ENCODE measurements at places on chromosomes 6 and 20.

GRCh38 chr6:85125526-85125925, 324.4 kb upstream of the NT5E start:
- no peak for DNase-seq

- DNase-seq: no peak
Observed at GRCh38 chr6:120274547-120274946, 925.0 kb upstream of the MAN1A1 start.

DNA sequence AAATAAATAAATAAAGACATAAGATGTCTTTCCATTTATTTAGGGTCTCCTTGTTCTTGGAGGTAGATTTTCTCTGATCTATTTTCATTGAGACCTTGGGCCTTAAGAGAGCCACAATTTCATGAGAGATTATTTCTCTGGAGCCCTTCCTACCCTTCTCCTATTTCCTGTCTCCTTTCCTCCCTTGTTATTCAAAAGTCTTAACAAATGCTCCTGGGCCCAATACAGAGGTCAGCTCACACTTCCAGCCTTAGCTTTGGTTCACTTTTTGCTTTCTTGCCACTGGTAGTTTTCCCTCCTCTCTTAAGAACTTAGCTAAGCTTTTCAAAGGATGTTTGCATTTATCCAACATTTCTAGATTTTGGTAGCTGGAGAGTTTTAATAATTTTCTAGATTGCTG, 44.0 kb downstream of the PTPRA start:
- DNase-seq: no peak

- DNase-seq: no peak
Observed at GRCh38 chr6:151075930-151076555, 163.7 kb upstream of the AKAP12 start.

GRCh38 chr6:81818901-81819361, 66.5 kb upstream of the TENT5A start:
- no peak for DNase-seq

- DNase-seq: no peak
Observed at GRCh38 chr6:111699123-111699522, 93.4 kb upstream of the TRAF3IP2 start.

GRCh38 chr6:57108691-57109090, 18.7 kb downstream of the ZNF451 start:
- no peak for DNase-seq

DNA sequence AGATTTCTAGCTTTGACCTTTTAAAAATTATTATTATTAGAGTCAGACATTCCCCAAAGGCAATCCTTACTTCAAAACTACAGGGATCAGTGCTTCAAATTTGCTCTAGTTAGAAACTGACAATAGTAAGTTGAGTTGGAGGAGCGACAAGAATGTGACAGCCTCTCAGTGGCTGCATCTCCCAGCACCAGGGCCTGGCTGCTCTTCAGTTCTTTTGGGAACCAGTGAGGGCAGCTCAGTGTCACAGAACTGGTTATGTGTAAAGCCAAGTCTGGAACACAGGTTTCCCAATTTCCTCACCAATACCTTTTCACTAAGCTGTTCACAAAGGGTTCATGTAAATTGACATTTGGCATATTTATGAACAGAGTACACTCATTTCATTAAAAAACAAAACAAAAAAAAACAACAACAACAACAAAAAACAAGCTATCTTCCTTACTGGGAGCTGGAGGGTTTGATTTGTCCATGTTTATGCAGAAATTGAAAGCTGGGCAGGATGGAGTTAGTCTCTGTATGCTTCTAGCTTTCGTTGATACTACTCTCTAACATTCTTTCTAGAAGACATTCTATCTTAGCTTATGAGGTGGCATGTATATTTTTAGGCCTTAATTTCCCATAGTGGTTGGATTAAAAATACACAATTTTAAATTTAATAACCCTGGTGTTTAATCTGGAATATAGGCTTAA, 95.0 kb downstream of the SAMD5 start:
- DNase-seq: no peak

DNA sequence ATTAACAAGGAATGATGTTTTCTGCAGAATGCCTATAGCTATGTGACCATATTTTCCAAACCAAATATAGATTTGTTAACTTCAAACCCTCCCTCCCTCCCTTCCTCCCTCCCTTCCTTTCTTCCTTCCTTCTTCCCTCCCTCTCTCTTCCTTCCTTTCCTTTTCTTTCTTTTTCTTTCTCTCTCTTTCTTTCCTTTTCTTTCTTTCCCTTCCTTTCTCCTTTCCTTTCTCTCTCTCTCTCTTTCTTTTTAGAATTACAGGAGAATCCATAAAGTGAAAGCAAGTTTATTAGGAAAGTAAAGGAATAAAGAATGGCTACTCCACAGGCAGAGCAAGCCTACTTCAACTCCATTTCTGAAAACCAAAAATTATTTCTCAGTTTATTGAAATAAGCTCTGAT, 153.0 kb downstream of the AHI1 start:
- DNase-seq: no peak

DNA sequence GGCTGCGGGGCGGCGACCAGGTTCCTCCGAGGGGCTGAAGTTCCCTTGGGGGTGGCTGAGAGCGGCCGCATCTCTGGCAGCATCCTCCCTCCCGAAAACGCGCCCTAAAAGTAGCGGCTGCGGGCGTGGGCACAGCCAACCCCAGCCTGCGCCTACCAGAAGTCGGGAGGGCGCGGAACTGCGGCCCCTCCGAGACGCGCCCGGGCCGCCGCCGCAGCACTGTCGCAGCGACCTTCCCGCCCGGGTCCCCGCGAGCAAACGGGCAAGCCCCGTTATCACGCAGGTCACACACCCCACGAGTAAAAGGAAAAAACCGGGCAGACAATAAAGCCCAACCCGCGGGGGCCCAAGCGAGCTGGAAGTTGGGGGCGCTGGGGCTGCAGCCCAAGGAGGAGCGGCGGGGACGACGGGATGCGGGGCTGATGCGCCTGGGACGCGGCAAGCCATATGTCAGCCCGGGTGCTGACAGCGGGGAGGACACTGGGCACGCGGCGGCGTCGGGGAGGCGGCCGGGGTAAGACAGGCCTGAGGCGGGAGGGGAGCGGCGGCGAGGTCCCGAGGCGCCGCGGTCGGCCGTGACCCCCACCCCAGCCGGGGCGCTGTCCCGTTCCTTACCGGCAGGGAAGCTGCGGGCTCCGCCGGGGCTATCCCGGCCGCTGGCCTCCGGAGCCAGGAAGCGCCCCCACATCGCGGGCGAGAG, 659 bp downstream of the CEP85L start:
- DNase-seq: peak; percentile 19

DNA sequence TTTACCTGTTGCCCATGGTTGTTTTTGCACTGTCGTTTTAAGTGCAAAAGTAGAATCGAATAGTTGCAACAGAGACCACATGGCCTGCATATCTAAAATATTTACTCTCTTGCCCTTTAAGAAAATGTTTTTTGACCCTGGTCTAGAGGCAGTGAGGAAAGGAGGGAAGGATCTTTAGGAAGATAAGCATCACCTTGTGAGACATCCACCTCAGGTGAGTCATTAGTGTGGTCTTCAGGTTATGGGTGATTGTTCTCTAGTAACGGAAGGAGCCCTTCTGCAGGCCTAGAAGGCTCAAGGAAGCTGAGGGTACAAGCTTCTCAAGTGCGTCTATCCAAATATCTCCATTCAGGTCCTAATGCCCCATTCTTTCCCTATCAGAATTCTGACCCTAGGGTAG, 6.6 kb upstream of the RAB44 start:
- no peak for DNase-seq

- no peak for DNase-seq
Observed at GRCh38 chr6:118917546-118918328, 17.2 kb downstream of the MCM9 start.

DNA sequence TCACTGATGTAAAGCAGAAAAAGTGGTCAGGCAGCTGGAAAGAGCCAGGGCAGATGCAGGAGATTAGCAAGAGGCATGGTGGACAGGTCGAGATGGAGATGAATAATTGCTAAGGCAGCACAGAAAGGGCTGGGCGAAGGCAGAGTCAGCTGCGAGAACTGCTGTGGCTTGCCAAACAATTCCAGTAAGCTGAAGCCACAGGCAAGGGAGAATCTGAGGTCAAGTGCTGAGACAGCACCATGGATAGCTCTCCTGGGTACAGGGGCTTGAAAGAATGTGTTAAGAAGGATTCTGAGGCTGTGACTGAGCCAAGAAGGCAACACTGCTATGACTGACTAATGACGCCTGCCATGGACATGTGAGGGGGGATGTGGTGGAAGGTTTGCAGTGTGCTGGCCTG, 220.8 kb upstream of the FOXA2 start:
- DNase-seq: no peak

GRCh38 chr6:167826896-167827582, at the start of gene AFDN:
AFDN (plus strand) TSS chr6:167826911; CDS start chr6:167827133, 222 bp downstream.
- peak; percentile 49 for DNase-seq
